ENCODE measurements at places on chromosomes 2 and 18.

DNA sequence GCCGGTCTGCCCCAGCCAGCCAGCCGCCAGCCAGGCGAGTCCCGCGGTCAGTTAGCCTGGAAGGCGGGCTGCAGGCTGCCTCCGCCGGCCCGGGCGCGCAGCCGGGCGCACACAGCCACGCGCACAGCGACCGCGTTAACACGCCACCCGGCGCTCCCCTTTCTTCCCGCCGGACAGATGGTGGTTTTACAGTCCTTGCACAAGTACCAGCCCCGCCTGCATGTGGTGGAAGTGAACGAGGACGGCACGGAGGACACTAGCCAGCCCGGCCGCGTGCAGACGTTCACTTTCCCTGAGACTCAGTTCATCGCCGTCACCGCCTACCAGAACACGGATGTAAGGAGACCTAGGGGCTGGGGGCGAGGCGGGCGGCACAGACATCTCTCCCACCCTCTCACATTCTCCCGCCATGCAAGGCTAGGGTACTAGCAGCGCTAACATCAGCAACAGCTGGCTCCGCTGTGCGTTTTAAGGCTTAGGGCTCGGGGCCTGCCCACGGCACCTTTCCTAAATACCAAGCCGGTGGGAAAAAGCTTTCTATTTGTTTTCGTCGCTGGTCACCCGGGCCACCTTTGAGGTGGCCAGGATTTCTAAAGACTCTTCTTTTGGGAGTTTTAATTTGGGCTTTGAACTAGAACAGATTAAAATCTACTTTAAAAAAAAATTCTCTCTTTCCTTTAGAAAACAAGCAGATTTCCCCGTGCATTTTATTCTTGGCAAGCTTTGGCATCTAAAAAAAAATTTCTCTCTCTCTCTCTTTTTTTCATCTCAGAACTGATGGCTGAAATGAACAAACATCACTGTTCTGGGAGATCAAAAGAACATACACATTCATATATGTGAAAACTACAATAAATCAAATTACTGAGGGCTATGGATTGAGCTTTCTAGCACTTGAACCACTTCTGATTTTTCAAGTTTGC lies 2.9 kb downstream of the TBR1 start:
- no peak for DNase-seq

DNA sequence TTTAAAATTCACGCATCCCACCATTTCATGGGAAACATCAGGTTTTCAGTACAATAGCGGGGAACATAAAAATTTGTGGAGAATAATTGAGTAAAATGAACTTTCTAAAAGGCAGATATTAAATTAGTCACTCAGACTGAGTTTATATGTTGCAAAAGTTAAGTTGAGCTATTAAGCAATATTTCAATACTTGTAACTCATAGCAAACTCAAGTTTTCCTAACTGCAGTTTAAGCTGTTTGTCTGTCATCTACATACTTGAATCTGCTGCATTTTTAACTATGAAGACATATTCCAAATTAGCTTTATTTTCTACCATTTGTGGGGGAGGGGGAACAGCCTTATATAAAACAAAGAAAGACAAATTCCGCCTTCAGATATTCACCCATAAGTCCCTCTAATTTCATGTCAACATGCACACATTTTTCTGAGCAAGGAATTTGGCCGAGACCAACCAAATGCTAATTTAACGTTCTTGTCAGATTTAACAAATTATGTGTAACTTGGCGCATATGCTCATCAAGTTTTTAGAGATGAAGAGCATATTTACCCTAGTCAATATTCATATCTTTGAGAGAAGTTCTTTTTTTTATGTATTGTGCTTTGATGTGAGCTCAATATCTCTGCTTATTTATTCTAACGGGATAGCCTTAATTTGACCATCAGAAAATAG lies 462.9 kb downstream of the TXNL1 start:
- no peak for DNase-seq

GRCh38 chr2:237213315-237214022 lies 127.8 kb downstream of the COPS8 start:
- no peak for DNase-seq

DNA sequence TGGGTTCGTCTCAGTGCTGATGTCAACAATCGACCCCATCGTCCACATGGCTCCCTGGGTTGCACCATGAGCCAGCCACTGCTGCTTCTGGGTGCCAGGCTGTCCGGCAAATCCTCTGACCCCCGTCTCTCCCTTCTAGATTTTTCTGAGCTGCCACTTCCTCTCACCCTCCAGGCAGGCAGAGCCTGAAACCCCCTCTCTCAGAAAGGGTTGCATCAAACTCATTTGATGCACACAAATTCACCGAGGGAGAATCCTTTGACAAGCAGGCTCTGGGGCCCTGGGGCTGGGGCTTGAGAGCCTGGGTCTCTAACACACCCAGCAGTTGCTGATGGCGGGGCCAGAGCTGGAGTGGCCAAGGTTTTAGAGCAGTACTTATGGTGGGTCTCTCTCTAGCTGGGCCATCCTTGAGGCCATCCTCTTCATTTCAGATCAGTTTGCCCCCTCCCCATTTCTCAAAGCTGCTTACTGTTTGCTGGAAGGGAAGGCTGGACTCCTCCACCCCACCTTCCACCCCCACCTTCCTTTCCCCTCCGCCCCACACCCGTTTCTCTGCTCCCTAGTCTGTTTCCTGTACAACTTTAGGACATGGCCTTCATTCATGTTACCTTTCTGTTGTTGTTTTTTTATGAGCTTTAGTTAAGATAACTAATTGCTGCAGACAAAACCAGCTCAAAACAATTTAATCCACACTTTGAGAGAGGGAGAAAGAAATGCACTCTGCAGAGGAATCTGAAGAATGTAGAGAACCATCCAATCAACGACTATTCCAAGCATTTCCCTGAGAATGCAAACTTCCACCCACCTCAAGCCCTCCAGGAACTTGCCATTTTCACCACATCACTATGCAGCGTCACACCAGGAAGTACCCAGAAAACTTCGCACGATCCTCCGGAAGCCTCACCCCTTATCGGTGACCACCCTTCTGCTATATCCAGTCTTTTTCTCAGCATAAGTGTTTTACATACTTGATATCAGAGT lies 69.5 kb downstream of the ARL4C start:
- peak; percentile 72 for DNase-seq

- DNase-seq, result no peak
Measured at GRCh38 chr2:143347901-143348414, 218.7 kb downstream of the ARHGAP15 start.

- DNase-seq, result no peak
Measured at GRCh38 chr2:150548527-150548926, 61.1 kb upstream of the RND3 start.

GRCh38 chr2:56448403-56449001 lies 264.7 kb downstream of the CCDC85A start:
- no peak for DNase-seq

DNA sequence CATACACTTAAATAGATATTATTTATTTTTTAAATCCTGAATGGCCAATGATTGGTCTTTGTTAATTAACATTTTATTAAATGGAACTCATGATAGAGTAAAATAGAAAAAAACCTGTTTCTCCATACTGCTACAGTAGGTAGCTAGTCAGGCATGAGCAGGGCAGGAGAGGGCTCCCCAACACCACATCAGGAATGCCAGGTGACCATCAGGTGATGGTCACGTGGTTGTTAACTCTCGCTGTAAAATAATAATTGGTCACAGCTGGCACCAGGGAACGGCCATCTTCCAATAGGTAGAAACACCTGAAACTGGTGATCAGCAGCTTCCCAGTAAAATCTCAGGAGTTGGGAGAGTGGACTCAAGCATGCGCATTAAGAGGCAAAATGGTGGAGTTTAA lies 172.2 kb downstream of the MEIS1 start:
- DNase-seq, result no peak

DNA sequence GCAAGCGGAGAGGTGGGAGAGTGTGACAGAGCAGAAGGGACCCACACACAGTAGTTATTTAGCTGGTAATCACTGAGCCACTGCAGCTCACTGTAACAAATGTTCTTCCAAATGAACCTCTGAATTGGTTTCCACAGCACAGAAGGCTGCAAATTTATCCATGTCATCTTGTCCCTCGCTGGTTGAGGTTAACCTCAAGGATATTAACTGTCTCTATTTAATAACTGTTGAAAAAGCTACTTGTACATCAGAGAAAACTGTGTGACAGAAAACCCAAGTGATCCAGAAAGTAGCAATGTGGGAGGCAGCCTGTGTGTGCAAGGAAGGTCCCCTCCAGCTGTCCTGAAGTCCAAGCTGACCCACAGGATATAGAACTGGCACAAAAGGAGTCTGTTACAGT lies 153.6 kb downstream of the DSEL start:
- no peak for DNase-seq

DNA sequence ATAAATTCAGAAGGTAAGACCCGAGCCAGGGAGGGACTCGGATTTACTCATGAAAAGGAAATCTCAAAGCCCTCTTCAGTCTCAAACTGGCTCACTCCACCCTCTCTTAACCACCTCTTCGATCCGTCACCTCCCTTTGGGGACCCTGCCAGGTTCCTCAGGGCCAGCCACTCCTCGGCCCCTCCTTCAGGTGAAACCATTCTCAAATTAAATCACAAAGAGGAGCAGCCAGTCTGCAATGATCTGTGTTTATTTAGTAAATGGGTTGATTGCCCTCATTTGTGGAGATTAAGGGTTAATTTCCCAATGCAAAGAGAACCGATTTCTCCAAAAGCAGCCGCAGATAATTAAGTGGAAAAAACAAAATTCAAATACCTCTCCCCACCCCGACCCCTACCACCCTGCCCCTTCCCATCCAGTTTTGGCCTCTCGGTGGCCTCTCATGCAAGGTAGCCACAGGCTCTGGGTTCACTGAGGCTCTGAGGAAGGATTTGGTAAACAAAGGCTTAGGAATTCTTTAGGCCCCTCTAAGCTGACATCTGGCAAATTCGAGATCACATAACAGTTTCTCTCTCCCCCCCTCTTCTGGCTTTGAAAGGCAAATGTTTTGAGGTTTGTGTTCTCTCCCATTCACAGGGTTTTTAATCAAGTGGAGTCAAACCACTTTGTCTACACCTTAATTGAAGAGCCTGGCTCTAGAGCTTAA lies 10.3 kb upstream of the FZD7 start:
- DNase-seq, result no peak

Data from DND-41 (cell line).